Hematopoietic multipotent progenitor cell treated with erythropoietin and hydrocortisone succinate and interleukin-3 and kit ligand, for 15 days (in vitro differentiated cells): ENCODE measurements at places on chromosomes 2 and 18.

- DNase-seq = no peak
Observed at GRCh38 chr2:33907866-33908265, 308.8 kb upstream of the FAM98A start.

DNA sequence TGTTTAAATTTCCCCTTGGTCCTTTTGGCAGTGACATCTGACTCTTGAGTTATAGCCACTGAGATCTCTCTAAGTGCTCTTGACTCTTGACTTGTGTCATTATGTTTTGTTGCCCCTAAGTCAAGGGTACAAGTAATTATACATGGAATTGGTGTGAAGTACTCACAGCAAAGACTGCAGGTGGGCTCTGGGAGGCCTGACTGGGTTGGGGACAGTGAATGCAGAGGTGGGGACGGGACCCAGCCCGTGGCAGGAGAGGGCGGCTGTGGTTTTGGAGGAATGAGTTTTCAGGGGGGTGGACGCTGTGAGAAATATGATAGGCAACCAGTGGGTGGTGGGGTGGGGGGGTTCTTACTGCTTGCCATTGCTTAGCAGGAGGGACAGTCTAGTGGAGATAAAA, 97.8 kb downstream of the NCK2 start:
- no peak for DNase-seq

- DNase-seq = no peak
Observed at GRCh38 chr2:236351966-236352525, 87.8 kb upstream of the ASB18 start.

- no peak for DNase-seq
Observed at GRCh38 chr2:95728878-95729596, 137.2 kb downstream of the TRIM43 start.

DNA sequence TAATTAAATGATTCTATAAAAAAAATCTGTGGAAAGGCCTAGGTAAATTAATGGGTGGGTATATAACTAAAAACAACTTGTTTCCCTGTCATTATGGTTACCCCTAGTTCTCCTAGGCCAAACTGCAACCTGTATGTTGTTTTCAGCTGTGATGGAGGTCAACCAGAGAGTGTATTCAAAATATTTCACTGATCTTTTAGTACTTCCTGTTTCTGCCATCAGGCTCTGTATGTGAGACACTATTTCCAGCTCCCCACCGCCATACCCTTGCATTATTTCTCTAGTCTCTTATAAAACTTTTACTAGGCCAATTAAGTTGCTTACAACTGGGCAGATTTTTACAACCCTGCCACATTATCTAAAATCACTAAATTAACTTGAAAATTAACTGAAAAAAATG, 21.0 kb upstream of the CDKL4 start:
- no peak for DNase-seq

DNA sequence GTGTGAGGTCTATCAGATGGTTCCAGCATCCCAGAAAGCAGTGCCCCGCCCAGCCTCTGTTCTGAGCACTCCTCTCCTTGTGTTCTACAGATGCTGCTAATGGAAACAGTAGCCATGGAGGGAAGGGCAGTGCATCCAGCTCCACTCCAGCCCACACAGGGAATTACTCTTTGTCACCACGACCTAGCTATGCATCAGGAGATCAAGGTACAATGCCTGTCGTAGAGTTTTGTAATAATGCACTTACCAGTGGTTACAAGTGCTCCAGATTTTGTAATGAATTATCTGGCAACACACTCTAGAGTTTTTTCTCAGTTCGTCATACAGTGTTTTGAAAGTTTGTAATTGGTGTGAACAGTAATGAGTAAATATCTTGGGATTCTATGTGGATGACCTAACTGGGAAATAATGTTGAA, 161.1 kb downstream of the ESCO1 start:
- no peak for DNase-seq

GRCh38 chr2:213104092-213104902, 47.1 kb downstream of the IKZF2 start:
- no peak for DNase-seq
